ENCODE measurements at places on chromosomes 12 and 14.

- DNase-seq, result no peak
These were observed 2.4 kb downstream of the TMPRSS12 start for GRCh38 chr12:50845021-50845647.

- no peak for DNase-seq
These were observed 31.1 kb upstream of the AMIGO2 start for GRCh38 chr12:47110718-47111391.

- no peak for DNase-seq
These were observed 24.6 kb upstream of the KLRD1 start for GRCh38 chr12:10283027-10283426.

GRCh38 chr12:6699989-6700645, 498 bp downstream of the PIANP start:
- no peak for DNase-seq

- DNase-seq, result no peak
These were observed 68.3 kb upstream of the TUNAR start for GRCh38 chr14:95808371-95808770.

GRCh38 chr12:96720363-96720705, 186.7 kb upstream of the NEDD1 start:
- peak; percentile 35 for DNase-seq

GRCh38 chr12:12123036-12123604, 52.4 kb downstream of the BCL2L14 start:
- DNase-seq, result no peak

DNA sequence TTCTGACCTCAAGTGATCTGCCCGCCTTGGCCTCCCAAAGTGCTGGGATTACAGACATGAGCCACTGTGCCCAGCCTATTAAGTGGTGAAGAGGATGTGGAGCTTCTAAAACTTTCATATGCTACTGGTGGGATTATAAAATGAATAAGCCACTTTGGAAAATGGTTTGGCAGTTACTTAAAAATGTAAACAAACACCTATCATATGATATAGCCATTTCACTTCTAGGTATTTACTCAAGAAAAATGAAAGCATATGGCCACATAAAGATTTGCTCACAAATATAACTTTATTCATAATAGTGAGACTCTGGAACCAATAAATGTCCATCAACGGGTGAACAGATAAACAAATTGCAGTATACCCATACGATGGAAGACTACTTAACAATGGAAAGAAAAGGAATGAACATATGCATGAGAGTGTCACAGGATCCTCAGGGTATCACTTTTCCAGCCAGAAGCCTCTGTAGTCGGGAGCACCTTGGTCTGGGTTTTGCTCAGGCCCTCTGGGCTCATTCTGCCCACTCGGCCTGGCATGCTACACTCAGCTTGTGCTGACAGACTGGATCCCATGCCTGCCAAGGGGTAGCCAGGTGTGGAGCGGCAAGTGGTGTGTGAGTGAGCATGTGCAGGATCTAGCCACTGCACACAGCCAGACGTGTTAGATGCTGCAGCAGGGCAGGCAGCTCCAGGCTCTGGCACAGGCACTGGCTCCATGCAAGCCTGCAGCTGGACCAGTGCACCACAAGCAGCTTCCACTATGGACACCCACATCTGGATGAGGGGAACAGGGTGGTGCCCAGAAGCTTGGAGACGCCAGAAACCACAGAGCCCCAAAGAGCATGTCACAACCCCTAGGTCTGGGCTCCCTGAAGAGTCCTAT, 213.2 kb upstream of the DIO3 start:
- no peak for DNase-seq

DNA sequence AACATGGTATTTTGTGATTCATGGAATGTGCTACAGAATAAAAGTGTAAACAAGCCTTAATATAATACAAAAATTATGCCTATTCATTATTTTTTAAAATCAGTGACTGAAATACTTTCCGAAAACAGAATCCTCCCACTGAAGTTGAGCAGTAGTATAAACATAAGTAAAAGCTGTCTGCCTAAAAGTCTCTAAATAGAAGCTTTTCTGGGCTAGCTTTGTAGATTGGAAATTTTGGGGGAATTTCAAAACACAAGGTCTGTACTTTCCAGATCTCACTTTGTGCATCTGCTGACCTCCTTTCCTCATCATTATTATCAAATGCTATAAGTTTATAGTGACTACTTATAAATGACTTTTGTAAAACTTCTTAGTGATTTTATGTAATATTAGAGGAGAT, 80.4 kb upstream of the TRHDE start:
- DNase-seq, result no peak

GRCh38 chr12:67798768-67799167, 150.2 kb downstream of the DYRK2 start:
- no peak for DNase-seq

- DNase-seq, result no peak
These were observed 157.4 kb downstream of the DACT1 start for GRCh38 chr14:58794993-58795762.

GRCh38 chr12:92898755-92899154, 30.3 kb downstream of the EEA1 start:
- DNase-seq, result no peak

GRCh38 chr14:92570674-92571262, 57.2 kb downstream of the RIN3 start:
- DNase-seq, result no peak

DNA sequence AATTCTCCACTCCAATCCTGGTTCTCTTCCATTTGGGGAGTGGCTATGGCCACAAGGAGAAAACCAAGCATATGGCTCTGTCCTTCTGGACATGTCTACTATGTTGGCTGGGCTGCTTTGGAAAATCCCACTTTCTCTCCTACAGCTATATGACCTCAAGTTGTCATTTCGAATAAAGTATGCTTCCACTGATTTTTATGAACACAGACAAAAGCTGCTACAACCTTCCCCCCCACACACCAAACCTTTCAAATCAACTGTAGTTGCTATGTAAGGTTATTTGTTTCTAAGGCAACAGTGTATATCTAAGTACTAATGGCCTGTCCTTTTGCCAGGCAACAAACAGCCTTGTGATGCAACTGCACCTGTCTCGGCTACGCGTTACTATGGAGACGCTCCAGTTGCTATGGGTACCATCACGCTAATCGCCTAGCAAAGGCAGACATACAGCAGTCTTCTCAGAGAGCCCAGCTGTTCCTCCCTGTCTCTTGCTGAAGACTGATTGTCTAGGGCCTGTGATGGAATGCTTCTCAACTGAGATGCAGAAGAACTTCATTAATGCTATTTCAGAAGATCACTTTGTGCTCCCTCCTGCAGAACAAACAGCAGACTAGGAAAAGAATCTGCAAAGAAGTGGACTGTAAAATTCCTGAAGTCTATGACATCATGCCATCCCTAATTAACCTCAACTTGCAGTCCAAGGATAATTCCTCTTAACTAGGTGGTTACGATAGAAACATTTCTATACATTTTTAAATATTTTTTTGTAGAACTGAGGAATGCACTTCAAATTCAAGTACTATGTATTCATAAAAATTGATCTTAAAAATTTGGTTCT, 67.6 kb downstream of the FOXN3 start:
- peak; percentile 25 for DNase-seq

DNA sequence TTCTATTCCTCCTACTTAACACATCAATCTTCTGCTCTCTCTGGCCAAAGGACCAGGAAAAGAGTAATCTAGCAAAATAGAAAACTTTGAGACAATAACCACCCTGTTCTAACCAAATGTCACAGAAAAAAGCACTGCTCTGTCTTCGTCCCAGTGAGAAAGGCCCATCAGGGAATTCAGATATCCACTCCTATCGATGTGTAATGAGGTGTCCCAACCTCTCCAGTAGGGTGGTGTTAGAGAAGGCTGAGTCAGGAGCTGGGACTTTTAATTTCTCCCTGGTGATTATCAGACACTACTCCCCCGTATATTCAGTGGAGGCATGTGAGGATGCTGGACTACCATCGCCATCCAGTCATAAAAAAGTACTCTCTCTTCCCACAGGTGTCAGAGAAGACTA, 130.3 kb downstream of the TMTC3 start:
- DNase-seq, result no peak

DNA sequence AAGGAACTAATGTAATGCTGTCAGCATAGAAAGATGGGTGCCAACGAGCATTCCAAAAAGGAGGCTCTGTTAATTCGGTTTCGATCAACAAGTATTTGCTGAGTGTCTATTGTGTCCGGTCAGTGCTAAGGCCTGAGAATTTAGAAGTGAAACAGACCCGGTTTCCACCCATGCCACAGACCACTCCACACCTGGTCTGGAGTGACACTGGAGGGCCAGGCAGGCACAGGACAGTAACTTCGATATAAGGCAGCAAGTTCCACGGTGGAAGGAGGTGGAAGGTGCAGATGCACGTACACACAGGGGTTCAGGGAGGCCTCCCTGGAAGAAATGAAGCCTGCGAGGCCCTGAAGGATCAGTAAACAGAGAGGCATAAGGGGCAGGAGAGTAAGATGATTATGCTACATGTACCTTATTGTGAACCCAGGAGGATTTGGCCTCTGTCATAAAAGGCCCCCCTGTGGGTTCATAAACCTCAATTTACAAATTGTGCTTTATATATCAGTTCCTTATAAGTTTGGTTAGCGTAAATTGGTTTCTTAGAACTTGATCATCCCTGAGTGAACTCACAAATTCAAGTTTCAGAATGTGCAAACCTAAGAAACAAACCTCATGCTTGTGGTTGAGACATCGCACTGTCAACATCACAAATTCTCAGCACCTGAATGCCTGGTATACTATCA, 25.9 kb downstream of the SSH1 start:
- DNase-seq, result no peak

GRCh38 chr12:72318341-72318740, 46.2 kb downstream of the TRHDE start:
- DNase-seq, result no peak

GRCh38 chr14:95023115-95023514, 134.2 kb downstream of the DICER1 start:
- DNase-seq, result no peak

- no peak for DNase-seq
These were observed 342.5 kb upstream of the KITLG start for GRCh38 chr12:88922816-88923215.

GRCh38 chr12:2043054-2043453, 9.7 kb upstream of the CACNA1C start:
- DNase-seq, result no peak

GRCh38 chr12:6548556-6548955, 7.3 kb downstream of the IFFO1 start:
- DNase-seq, result no peak

- DNase-seq, result no peak
These were observed 235.8 kb upstream of the TMTC1 start for GRCh38 chr12:30019366-30020140.

DNA sequence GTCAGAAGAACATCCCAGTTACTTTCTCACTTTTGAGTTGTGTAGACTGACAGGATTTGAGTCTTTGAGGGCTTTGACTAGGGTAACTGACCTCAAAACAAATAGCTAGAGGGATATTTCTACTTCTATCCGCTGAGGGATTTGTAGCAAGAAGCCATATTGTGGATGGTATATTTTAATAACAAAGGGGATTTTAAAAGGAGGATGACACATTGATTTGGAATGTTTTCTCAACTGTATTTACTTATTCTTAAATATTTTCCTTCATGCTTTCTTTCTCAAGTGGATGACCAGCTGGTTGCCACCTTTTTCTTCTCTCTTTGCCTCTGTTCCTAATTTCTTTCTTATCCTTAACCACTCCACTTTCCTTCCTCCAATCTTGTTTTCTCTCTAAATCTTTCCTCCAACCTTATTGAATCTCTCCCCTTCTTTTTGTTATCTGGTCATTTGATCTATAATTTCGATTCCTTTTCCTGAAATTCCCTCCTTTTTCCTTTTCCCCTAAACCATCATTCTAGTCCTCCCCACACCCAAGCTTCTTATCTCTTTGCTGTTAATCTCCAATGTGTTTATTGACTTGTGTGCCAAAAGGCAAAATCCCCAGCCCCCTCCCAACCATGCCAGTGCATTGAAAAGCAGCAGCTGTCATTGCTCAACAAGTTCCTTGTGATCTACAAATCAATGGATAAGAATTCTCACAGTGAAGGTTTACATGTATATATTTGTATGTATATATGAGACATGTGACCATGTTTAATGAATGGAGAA, 411.6 kb downstream of the RAD51B start:
- DNase-seq, result no peak

GRCh38 chr12:105261010-105261409, 25.0 kb upstream of the APPL2 start:
- no peak for DNase-seq

DNA sequence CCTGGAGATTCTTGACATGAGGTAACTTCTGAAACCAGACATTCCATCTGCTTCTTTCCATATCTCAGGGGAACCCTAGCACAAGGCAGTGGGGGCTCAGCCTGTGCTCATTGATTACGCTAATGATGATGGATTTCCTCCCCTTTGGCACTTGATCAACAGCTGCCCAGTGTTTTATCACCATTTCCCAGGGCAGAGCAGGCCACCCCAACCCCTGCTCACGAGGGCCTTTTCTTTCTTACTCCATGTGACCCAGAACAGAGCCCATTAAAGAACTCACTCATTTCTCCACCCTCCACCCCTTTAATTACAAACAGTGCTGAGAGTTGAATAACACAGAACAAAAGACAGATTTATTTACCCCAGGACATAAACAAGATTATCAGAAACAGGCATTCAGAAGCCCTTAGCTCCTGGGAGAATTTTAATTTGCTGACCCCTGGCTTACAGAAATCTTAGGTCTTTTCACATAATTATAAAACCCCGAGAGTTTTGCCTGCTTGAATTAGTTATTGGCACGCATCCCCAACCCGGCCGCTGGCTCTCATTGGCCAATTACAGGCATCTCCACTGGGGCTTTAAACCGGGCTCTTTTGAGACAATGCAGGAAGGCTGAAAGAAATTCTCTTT, 32.0 kb upstream of the CCDC60 start:
- DNase-seq, result no peak

GRCh38 chr14:105255021-105255507, 6.7 kb downstream of the BTBD6 start:
- no peak for DNase-seq

- no peak for DNase-seq
These were observed 52.6 kb downstream of the IFT81 start for GRCh38 chr12:110176745-110177144.

DNA sequence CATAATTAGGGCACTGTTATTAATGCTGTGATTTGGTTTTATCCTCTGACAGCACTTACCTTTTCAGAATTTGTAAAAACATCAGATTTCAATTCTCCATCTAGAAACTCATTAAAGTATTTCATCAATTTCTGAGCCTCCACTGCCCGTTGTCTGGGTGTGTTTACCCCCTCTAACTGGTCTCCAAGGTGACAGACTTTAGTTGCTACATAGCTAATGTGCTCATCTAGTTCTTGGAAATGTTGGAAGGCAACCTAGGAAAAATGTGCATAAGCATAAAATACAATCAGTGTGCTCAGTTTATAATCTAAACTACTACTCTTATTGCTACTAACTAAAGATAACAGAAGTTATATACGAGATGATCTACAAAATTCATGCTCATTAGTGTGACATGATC, 24.6 kb downstream of the EXOC5 start:
- DNase-seq, result no peak

- DNase-seq, result no peak
These were observed 72.0 kb upstream of the RESF1 start for GRCh38 chr12:31887109-31887811.

GRCh38 chr14:92323011-92323915, at the start of gene SLC24A4:
Gene SLC24A4 (plus strand): TSS chr14:92323165. CDS start chr14:92323831, 666 bp downstream.
- DNase-seq, result no peak

All from CD8-positive, alpha-beta T cell (primary cell).